ENCODE measurements at places on chromosomes 2 and 18.

DNA sequence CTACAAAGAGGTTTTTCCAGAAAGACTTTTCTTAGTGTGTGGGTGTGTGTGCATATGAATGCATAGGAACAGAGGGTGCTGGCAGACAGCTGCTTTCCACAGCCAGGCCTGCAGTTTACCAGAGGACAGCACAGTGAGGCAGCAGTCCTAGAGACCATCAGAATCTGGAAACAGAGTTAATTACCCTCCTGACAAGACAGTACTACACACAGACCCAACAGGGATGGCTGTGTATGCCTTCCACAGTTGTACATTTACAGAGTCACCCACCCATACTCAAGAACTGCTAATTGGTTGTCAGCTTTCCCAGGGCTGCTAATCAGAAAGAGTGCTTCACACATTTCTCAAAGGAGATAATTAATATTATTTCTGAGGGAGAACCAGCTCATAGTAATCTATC lies 104.7 kb downstream of the FEZ2 start:
- DNase-seq = no peak

GRCh38 chr2:188308483-188308882 lies 16.8 kb downstream of the GULP1 start:
- DNase-seq = no peak

GRCh38 chr2:8633186-8633734 lies 48.6 kb upstream of the ID2 start:
- no peak for DNase-seq

DNA sequence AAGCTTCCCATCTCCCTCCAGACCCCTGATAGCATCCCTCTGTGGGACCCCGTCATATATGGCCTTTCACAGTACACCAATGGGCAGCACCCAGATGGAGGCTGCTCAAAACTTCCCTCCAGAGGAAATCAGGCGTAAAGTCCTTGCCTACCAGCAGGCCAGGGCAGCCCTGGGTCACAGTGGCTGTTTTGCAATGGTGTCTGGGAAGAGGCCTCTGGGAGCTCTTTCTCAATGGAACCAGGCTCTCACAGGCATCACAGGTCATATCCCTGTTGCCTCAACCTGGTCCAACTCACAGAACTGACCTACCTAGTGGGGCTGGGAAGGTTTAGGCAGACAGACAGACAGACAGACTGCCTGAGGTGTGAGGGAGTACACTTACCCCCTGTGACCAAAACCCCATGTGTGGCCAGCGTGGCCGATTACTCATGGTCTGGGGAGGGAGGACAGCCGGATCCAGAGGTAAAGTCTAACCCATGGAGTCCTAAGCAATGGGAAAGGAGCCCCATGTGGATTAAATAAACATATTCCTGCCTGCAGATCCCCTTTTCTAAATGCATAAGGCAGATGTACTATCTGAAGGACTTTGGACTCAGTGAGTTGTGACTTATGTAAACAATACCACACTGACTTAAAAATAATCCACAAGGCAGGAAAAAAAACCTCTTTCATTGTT lies 58.2 kb downstream of the BCL2L11 start:
- DNase-seq = no peak

DNA sequence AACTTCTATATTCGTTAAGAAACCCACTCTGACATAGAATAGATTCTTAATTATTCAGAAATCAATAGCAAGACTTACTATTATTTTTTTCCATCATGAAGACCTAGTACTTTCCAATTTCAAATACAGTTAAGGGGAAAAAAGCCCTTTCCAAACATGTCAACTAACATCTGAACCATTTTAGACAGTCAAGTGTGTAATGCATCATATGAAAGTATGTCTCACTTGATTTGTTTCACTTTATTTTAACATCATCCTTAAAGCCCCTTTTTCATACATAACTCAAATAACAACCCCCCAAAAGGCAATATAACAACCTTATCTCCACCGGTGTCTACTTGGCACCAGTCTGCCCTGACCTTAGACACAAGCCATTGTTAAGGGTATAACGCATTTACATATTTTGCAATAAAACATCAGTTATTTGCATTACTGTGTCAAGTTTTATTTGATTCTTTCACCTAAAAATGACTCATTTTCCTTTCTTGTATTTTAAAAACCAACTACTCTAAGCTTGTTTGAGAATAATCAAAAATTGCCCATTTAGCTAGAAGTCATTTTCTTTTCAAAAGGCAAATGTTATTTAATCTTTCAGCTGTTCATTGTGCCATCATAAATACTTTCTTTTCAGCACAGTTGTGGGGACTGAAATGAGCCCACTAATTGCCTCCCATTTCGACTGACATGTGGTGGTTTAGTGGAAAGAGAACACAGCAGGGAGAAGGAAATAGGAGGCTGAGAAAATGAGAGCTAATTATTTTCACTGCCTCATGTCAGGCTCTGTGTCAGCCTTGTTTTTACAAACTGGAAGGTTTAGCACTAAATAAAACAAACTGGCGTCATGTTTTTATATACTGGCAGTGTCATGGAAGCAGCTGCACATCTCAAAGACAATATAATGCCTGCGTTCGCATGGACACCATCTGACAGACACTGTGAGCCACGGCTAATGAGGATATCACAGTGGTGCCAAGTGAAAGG lies 104.7 kb upstream of the CDCA7 start:
- no peak for DNase-seq

DNA sequence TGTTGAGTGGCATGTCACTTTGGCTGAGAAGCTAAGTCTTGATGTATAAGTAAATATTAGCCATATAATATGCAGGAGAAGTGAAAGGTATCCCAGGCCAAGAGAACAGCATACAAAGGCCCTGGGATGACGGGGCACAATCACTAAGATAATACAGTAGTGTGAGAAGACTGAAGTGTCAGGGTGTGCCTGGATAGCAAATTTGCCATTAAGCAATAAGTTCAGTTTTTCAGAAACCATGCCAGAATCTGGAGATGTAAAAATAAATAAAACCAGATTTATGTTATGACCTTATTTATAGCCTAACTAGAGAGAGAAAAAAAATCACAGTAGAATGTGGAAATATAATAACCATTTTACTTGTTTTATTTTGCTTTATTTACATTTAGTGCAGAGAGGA lies 1858.7 kb upstream of the CELF4 start:
- DNase-seq = no peak

GRCh38 chr18:12772111-12772510 lies 69.3 kb downstream of the PSMG2 start:
- DNase-seq = no peak

- no peak for DNase-seq
Observed at GRCh38 chr2:213627054-213627710, 342.9 kb downstream of the SPAG16 start.

- peak; percentile 38 for DNase-seq
Observed at GRCh38 chr18:72544092-72544886, at the start of gene CBLN2. TSS of gene CBLN2 (minus strand) at chr18:72544342. CDS start at chr18:72542160, 2,182 bp downstream.

GRCh38 chr2:69177063-69177771 lies 164.2 kb downstream of the ANTXR1 start:
- no peak for DNase-seq

DNA sequence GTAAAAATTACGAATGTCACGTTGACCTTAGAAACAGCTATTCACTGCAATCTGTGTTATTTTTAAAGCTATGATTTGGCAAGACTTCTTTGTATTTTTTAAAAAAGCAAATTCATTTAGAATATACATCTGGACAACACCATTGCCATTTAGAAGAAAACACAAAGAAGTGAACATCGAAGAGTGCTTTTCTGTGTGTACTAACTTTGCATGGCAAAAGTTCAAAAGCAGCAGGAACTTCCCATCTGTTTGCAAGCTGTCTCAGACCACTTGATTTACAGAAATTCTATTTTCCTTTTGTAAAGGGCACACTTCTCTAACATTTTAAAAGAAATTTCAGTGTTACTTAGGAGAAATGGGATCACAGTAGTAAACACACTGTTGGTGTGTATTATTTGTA lies 145.9 kb downstream of the CALCRL start:
- no peak for DNase-seq

DNA sequence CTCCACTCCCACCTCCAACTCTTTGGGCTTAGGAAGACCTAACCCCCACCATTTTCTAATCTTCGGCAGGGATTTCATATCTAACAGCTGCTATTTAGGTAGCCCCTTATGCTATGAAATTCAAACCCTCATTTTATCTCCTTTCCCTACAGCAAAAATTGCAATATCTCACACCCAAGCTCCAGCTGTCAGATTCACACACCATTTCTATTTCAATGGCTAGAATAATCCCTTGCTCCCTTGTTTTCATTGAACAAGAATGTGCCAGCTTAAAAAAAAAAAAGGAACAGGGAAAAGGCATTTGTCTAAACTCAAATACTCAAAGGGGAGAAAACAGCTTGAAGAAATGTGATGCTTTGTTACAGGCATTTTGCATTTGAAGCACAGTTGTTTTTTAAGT lies 850.6 kb upstream of the ACVR2A start:
- DNase-seq = no peak

GRCh38 chr2:9846554-9846953 lies 3.3 kb downstream of the TAF1B start:
- DNase-seq = no peak

- DNase-seq = no peak
Observed at GRCh38 chr2:120720231-120720630, 15.4 kb upstream of the GLI2 start.

GRCh38 chr2:96816127-96816835 lies at the start of gene CNNM3:
TSS of gene CNNM3 (plus strand) at chr2:96816268. CDS start at chr2:96816278, 10 bp downstream.
- DNase-seq = peak; percentile 89

- DNase-seq = no peak
Observed at GRCh38 chr2:133497270-133497893, 70.9 kb downstream of the NCKAP5 start.

GRCh38 chr18:54607213-54608027 lies 16.4 kb downstream of the DYNAP start:
- DNase-seq = no peak

GRCh38 chr2:182324665-182325064 lies 102.2 kb downstream of the PDE1A start:
- no peak for DNase-seq

DNA sequence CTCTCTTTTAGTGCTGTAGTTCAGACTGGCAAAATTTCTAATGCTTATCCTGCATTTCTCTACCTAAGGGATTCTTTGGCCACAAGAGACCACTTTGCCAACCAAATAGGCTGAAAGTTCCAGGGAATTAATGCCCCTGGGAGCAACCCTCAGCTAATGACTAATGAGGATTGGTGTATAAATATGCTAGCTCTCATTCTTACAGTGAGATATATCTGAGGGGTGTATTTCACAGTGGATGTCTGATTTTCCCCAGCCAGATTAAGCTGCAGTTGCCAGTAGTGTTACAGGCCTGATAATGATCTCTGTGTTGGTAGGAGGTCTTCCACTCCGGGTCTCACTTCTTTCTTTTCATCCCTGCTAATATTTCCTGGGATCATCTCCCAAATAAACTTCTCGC lies 90.4 kb downstream of the GULP1 start:
- no peak for DNase-seq

DNA sequence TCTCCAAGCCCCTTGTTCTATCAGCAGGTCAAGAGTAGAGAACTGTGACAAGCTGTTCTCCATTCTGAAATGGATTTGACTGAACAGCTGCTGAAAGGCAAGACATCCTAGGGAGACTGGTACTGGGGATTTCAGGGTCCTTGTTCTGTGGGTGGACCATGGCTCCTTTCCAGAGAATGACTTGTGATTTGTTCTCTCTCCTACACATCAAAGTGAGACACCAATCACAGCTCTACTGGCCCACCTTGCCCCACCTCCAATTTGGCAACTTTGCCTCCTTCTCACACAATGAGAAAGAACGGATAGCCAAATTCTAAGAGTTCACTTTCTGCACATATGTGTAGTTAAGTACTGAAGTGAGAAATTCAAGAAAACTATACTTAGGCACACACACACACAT lies 67.4 kb downstream of the BCL11A start:
- no peak for DNase-seq

DNA sequence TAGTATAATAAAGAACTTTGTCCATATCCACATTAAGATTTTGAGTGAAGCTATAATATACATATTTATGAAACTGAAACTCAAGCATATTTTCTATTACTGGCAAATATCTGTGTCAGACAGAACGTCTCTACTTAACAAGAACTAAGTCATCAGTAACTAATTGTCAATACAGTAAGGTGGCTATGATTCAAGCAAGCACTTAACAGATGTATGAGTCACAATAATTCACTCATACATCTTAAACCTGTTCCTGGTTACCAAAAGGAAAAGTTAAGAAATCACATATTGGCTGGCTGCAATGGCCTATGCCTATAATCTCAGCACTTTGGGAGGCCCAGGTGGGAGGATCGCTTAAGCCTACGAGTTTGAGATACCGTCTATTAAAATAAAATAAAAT lies 96.0 kb downstream of the SOS1 start:
- DNase-seq = no peak

DNA sequence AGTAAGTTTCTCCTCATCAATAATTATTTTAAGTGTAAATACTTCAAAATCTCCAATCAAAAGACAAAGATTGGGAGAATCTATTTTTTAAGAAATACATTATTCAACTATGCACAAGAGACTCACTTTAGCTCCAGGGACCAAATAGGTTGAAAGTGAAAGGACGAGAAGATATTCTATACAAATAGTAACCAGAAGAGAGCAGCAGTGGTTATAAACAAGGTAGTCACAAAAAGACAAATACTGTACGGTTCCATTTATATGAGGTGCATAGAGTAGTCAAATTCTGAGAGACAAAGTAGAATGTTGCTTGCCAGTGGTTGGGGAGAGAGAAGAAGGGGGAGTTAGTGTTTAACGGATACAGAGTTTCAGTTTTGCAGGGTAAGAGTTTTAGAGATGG lies 69.8 kb downstream of the POU3F3 start:
- DNase-seq = no peak

- DNase-seq = no peak
Observed at GRCh38 chr2:25632396-25632795, 41.0 kb downstream of the DTNB start.

- DNase-seq = no peak
Observed at GRCh38 chr18:48030616-48031480, 100.4 kb upstream of the SMAD2 start.

DNA sequence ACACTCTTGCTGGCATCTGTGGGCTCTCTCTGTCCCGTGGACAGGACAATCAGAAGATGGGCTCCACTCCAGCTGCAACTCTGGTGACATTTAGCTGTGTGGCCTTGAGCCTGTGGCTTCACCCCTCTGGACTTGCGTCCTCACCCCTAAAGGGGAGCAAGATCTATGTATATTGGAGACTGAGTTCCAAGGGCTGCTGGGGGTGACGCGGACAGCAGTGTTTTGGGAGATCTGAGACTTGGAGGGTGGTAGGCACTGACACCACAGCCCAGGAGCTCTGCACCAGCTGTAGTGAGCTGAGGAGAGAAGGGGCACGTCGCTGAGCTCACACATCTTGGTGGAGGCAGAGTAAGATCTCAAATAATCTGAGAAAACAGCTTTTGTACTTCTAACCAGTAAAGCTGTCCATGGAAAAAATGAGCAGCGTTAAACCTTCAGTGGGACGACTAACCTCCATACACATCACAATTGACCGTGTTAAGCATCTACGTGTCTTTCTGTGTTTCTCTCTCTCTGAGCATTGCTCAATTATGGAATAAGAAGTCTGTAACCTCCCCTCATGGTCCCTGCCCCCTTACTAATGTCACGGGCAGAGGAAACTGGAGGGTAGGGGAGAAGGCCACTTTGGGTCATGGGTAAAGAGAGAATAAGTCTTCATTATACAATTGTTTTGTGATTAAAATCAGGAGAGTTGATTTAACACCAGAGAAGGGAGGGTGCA lies 85.8 kb downstream of the SH3RF3 start:
- peak; percentile 16 for DNase-seq
